ENCODE measurements at places on chromosomes 11 and 22.
A peak's percentile ranks its signal among the peaks of the same experiment; 100 is the strongest.

GRCh38 chr11:122879785-122880184 is 2.8 kb upstream of the JHY start:
- no peaks in the 10 kb centered on the region for H3K27me3 ChIP-seq
- no peak overlapping the region for H3K27ac ChIP-seq
- H3K4me1 ChIP-seq = no peaks in the 10 kb centered on the region

DNA sequence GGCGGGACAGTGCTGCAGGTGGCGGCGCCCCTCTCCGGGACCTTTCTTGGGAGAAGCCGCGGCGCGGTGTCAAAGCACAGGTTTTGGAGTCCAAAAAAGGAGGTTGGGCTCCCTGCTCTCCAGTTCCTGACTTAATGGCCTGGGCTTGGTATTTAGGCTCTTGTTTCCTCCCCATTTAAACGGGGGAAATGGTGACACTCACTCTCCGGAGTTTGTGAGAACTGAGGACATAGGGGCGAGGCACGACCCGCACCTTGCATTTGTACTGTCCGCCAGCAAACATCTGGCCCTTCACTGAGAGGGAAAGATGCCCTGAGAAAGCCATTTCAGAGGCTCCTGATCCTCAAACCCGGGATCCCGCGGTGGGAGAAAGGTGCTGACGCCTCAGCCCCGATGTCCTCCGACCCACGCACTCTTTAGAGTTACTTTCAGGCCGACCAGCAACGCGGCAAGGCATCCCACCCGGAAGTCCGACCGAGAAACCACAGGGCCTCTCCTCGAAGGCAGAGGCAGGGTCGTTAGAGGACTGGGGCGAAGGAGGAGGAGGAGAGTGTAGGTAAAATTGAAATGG is 2.9 kb upstream of the WDR74 start:
- peak overlapping the region; percentile 34 for H3K4me3 ChIP-seq
- peaks cover 40% of the 10 kb centered on the region for H3K4me1 ChIP-seq
- ATAC-seq = peak; percentile 2
- no peaks in the 10 kb centered on the region for H3K27me3 ChIP-seq
- no peaks in the 10 kb centered on the region for H3K36me3 ChIP-seq

DNA sequence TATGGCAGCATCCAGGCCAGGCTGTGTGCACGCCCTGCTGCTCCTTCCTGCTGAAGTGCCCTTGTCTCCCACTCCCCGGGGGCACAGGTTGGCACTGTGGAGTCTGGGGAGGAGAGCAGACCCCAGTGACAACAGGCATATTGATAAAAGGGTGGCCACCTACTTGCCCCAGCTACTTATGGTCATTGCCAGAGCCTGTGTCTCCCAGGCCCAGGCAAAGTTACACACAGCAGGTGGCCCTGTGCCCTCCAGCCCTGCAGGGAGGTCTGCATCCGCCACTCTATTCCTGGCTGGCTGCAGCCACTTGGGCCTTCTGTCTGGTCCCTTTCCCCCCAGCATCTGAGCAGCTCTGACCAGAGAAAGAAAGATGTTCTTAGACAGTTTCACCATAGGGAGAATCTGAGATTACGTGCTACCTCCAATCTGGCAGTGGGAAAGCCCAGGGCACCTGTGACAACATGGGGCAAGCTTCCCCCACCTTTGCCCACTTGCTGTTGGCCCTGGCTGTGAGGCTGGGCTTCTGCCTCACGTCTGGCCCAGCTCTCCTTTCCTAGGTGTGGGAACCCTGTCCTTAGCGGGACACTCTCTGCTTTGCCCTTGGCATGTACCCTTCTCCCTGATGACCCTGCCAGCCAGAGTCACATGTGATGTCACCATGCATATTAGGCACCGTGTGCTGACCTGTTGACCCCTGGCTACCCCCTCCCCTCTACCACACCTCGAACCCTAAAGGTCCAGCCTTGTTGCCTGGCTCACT is 25.3 kb upstream of the CSNK2A3 start:
- no peak for ATAC-seq
- H3K27me3 ChIP-seq = no peaks in the 10 kb centered on the region
- no peak overlapping the region for H3K27ac ChIP-seq
- no peak overlapping the region for H3K4me3 ChIP-seq
- peaks cover 57% of the 10 kb centered on the region for H3K36me3 ChIP-seq
- no peaks in the 10 kb centered on the region for H3K4me1 ChIP-seq

DNA sequence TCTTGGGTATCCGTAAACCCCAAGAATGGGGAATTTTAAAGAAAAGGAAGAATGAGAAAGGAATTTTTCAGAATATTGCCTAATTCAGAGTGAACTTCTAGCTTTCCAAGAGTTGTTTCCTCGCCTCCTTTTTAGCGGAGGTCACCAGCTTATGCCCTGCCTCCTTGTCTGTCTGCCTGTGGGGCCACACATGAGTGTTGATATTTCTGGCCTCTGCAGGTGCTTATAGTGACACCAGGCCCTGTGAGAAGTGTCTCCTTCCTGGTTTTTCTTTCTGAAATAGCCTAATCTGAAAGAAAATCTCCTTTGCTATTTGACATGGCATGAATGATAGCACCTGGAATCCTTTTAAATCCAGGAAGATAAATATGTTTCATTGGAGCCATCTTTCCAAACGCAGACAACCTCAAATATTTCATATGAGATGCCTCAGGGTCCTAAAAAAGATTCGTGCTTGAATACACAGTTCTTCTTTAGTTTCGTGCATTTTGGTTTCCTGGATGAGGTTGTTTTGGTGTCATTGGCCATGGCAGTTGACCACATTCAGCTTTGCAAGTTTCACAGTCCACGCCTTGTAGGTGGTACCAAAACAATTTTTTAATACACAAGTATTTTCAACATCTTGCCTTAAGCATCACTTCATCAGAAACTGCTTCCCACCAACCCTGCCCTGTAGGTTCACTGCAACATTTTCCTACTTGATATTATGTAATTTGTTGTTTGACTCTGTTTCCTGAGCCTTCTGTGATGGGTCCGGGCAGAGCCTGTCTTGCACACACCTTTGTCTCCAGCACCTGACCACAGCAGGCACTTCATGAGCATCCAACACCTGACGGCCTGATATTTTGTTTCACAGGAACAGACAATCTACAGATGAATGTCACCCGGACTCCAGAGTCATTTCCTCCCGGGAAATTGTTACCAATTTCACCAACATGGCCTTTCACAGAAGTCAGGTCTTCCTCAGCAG is 159.4 kb downstream of the C11orf91 start:
- H3K27ac ChIP-seq = no peak overlapping the region
- no peak overlapping the region for H3K4me3 ChIP-seq
- H3K27me3 ChIP-seq = peaks cover 25% of the 10 kb centered on the region

DNA sequence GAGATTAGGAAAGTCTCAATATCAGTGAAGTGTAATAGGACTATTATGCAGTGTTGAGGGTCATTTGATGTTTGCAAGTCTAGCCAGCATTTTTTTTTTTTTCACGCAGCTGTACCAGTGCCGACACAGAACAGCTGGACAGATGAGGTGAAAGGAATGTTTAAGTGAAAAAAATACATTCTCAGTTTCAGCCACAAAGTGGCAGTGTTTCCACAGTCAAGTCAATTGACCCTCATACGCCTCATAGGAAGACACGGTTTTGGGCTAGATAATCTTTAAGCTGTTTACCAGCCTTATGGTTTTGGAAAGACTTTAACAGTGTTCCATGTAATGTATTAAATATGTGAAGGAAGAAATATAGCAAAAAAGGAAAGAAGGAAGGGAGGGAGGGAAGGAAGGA is 349.9 kb upstream of the ANO3 start:
- H3K4me3 ChIP-seq = no peak overlapping the region
- H3K27me3 ChIP-seq = no peaks in the 10 kb centered on the region
- H3K4me1 ChIP-seq = no peaks in the 10 kb centered on the region
- no peaks in the 10 kb centered on the region for H3K36me3 ChIP-seq

- H3K4me1 ChIP-seq = no peaks in the 10 kb centered on the region
- peak; percentile 54 for ATAC-seq
These were observed 40.0 kb downstream of the TENM4 start for GRCh38 chr11:79400717-79401330.

GRCh38 chr11:2945031-2945756 is 16.0 kb upstream of the PHLDA2 start:
- peak overlapping the region; percentile 74 for H3K27ac ChIP-seq
- H3K4me3 ChIP-seq = peak overlapping the region; percentile 38
- peak; percentile 94 for ATAC-seq
- H3K27me3 ChIP-seq = no peaks in the 10 kb centered on the region
- H3K36me3 ChIP-seq = peaks cover 55% of the 10 kb centered on the region

DNA sequence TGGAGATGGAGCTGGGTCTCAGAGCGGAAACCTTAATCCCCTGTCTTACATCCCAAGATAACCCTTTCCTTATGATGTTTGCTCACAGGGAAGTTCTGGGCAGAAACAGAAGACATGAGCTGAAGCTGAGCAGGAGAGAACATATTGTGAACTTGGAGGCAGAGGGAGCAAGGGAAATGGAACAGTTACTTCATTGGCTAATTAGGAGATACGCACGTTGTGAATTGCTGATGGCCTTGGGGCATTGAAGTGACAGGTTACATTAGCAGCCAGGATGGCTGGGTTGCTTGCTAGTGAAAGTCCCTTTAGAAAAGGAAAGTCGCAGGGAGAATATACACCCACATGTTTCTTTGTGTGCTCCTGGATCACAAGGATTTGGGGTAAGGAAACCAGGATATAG is 48.7 kb downstream of the TENM4 start:
- H3K36me3 ChIP-seq = no peaks in the 10 kb centered on the region
- no peaks in the 10 kb centered on the region for H3K27me3 ChIP-seq
- no peak overlapping the region for H3K4me3 ChIP-seq
- no peak overlapping the region for H3K27ac ChIP-seq
- no peak for ATAC-seq

DNA sequence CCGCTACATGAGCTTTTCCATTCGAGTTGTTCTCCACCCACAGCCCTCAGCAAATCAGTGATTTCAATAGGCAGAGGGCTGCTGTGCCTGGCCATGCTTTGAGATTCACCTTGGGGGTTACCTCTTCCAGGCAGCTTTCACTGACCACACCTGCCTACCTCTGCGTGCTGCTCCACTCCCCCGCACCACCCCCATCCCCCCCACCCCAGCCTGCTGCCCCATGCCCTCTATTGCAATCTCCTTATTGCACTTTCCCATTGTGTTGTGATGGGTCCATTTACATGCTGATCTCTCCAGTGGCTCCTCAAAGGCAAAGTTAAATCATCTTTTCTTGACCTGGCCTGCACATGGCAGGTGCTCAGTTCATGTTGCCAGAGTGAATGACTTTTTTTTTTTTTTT is 18.0 kb upstream of the POLA2 start:
- H3K4me1 ChIP-seq = no peaks in the 10 kb centered on the region
- H3K36me3 ChIP-seq = no peaks in the 10 kb centered on the region
- H3K27ac ChIP-seq = no peak overlapping the region
- no peak overlapping the region for H3K4me3 ChIP-seq

DNA sequence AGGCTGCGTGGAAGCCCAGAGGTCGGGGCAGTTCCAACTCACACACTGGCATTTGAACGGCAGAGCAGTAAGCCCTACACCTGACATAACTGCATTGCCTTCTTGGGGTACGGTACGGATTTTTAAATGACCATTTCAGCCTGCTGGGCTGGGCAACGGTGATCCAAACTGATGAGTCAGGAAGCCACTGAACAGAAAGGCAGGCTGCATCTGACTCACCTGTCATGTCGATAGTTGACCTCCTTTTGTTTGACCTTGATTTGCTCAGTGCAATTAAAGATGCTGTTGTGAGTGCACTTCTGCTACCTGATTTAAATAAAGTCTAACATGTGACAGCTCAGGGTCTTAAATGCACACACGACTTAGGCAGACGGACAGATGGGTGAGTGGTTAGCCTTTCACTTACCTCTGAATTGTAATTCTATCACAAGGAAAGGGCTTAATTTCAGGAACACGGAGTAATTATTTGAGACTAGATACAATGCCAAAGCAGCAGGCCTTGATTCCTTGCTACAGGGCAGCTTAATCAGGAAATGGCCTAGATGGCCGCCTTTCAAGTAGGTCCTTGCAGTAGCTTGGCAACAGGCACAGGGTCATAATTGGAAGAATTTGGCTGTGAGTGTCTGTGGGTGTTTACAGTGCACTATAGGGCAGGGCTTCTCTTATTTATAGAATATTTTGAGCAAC is 52.2 kb downstream of the BMAL1 start:
- H3K27me3 ChIP-seq = no peaks in the 10 kb centered on the region
- no peak for ATAC-seq
- no peak overlapping the region for H3K4me3 ChIP-seq
- no peaks in the 10 kb centered on the region for H3K36me3 ChIP-seq
- peaks cover 13% of the 10 kb centered on the region for H3K4me1 ChIP-seq

GRCh38 chr22:23793326-23793725 is 6.6 kb downstream of the SMARCB1 start:
- H3K27ac ChIP-seq = no peak overlapping the region
- ATAC-seq = no peak

DNA sequence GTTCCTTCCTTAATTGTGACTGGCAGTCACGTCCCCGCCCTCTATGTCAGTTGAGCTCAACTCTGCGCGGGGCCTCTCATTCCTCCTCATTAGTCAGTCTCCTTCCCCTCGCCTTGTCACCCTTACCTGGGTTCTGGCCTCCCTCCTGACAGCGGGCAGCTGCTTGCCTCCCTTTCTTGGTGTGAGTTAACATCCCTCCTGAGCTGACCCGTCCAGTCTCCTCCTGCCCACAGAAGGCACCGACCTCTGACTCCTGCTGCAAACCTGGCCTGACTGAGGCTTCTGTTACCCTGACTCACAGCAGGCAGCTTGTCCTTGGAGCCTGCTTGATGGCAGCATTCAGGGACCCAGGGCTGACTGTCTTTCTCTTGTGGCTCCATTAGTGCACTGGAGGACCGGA is 45.2 kb downstream of the GRIK4 start:
- no peaks in the 10 kb centered on the region for H3K36me3 ChIP-seq
- H3K27me3 ChIP-seq = no peaks in the 10 kb centered on the region

DNA sequence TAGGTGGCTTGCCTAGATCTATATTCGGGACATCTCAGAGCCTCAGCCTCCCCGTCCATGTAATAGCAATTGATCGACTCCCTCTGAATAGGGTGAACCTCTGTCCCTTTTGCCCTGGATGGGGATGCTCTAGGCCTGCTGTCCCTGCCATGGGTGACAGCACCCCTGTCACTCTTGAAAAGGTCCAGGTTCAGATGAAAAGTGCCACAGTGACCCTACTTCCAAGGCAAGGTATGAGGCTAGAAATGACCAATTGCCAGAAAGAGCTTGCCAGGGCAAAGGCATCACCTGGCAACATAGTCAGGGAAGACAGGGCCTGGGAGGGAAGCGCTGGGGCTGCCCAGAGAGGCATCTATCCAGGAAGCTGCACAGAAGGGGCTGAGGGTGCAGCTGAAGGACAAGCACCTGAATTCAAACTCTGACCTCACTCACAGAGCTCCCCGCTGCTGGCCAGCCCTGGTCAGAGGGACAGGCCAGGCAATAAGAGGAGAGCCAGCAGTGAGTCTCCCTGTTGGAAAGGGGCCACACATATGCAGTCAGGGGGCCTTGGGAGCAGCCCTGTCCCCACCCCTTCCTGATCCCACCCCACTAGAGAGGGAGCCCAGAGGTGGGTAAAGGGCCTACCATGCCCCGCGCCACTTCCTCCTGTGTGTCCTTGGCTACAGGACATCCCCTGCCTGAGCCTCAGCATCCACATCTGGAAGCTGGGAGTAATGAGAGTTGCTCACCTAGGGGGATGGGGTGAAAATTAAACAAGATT is 9.0 kb upstream of the APOBEC3A start:
- H3K4me3 ChIP-seq = no peak overlapping the region
- no peaks in the 10 kb centered on the region for H3K4me1 ChIP-seq
- no peaks in the 10 kb centered on the region for H3K36me3 ChIP-seq

All from gastroesophageal sphincter (tissue), 4 donors.